ENCODE measurements at places on chromosomes 6 and 20. TPM values are rescaled to one million over a fixed set of nuclear protein-coding genes. Genes with fewer than 3 reads are reported as not detected.

- H3K36me3 ChIP-seq = no peaks in the 10 kb centered on the region
- no peak overlapping the region for H3K27ac ChIP-seq
- H3K4me1 ChIP-seq = no peaks in the 10 kb centered on the region
Observed at GRCh38 chr6:125008261-125008703, 46.0 kb downstream of the RNF217 start.

- H3K27ac ChIP-seq = no peak overlapping the region
- H3K4me1 ChIP-seq = no peaks in the 10 kb centered on the region
- H3K4me3 ChIP-seq = no peak overlapping the region
- H3K36me3 ChIP-seq = no peaks in the 10 kb centered on the region
Observed at GRCh38 chr6:140264431-140264830, 890.0 kb upstream of the CITED2 start.

- no peaks in the 10 kb centered on the region for H3K4me1 ChIP-seq
- H3K27me3 ChIP-seq = no peaks in the 10 kb centered on the region
- no peak overlapping the region for H3K27ac ChIP-seq
- DNase-seq = no peak
- H3K36me3 ChIP-seq = no peaks in the 10 kb centered on the region
Observed at GRCh38 chr6:64034910-64035655, 399.5 kb downstream of the PHF3 start.

Gene SOD2
- 156 TPM for total RNA-seq

GRCh38 chr6:132964868-132965382 lies 150.6 kb downstream of the RPS12 start:
- no peaks in the 10 kb centered on the region for H3K36me3 ChIP-seq
- H3K4me1 ChIP-seq = no peaks in the 10 kb centered on the region
- H3K27me3 ChIP-seq = peaks cover 3% of the 10 kb centered on the region
- H3K27ac ChIP-seq = no peak overlapping the region
- no peak for DNase-seq
- no peak overlapping the region for H3K4me3 ChIP-seq

- H3K27me3 ChIP-seq = no peaks in the 10 kb centered on the region
- no peak overlapping the region for H3K27ac ChIP-seq
- no peaks in the 10 kb centered on the region for H3K4me1 ChIP-seq
- no peak for DNase-seq
- H3K4me3 ChIP-seq = no peak overlapping the region
Observed at GRCh38 chr6:89269252-89269651, 45.8 kb downstream of the GABRR2 start.

DNA sequence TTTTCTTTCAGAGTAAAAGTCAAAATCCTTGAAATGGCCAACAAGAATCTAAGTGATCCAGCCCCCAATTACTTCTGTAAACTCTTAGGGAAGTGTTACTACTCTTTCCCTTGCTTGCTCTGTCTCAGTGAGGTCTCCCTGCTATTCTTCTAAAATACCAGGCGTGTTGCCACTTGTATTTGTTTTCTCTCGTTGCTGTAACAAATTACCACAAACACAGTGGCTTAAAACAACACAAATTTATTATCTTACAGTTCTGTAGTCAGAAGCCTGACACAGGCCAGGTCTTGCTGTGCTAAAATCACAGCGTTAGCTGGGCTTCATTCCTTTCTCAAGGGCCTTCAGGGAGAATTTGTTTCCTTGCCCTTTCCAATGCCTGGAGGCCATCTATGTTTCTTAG lies 59.9 kb downstream of the HECA start:
- H3K4me3 ChIP-seq = no peak overlapping the region
- no peaks in the 10 kb centered on the region for H3K27me3 ChIP-seq
- DNase-seq = no peak
- H3K27ac ChIP-seq = no peak overlapping the region

DNA sequence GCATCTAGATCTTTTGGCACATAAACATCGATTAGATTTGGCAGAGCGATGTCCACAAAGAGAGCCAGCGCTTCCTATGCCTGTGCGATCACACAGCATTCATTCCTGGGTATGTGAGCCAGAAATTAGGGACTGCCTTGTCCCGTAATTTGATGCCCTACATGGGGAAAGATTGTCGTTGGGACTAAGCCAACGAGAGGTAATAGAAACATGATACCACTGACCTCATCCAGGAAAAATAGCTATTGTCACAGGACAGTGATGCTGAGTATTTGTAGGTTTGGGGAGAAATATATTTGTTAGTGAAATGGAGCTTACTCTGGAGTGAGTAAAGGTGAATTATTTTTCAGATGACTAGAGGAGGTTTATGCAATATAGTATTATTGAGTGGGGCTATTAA lies 154.0 kb downstream of the TSHZ2 start:
- no peak overlapping the region for H3K4me3 ChIP-seq
- H3K27me3 ChIP-seq = no peaks in the 10 kb centered on the region
- H3K36me3 ChIP-seq = no peaks in the 10 kb centered on the region
- no peak for DNase-seq
- H3K4me1 ChIP-seq = no peaks in the 10 kb centered on the region

Gene CGAS
- total RNA-seq = 16.6 TPM

DNA sequence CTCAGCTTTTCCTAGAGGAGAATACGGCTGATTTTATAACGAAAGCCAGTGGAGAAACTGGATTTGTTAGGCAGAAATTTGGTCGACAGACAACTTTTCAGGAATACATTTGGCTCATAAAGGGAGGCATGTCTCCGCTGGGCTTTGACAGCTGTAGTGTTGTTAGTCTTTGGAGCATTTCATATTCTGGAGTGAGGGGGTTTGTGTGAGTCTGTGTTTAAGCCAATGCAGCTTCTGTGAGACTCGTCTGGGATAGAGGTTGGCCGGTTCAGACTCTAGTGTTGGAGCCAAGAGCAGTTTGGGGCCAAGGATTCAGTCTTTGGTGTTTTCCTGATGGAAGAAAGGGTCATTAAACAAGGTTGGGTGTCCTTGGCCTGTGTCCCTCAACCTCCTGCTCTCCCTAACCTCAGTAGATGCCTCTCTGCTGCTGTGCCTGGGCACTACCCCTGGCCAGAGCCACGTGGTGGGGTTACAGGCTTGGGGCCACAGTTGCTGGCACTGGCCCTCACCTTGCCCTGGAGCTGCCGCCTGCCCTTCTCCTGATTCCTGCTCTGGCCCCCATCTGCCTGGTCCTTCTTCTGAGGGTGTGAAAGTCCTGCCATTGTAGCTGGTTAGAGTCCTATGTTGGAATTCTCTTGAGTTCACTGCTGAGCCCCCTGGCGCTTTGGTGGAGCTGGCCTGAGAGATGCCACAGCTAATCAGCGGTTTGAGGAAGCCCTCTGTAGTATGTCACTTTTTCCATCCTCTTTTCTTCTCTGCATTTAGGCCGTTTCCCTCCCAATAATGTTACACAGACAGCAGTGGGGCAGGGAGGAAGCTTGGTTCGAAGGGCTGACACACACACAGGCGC lies 6.9 kb downstream of the PTK7 start:
- no peak overlapping the region for H3K4me3 ChIP-seq
- no peak overlapping the region for H3K27ac ChIP-seq
- no peak for DNase-seq
- H3K36me3 ChIP-seq = no peaks in the 10 kb centered on the region
- H3K4me1 ChIP-seq = no peaks in the 10 kb centered on the region

Gene KCNK16
- total RNA-seq = not detected

- H3K27ac ChIP-seq = no peak overlapping the region
- H3K36me3 ChIP-seq = no peaks in the 10 kb centered on the region
- peaks cover 16% of the 10 kb centered on the region for H3K4me1 ChIP-seq
Observed at GRCh38 chr6:1621070-1621701, 11.5 kb downstream of the FOXC1 start.

Gene PRKN
- total RNA-seq = 1.4 TPM

Gene PRICKLE4
- total RNA-seq = not detected
